ENCODE measurements at places on chromosomes 3 and 15.

- DNase-seq = no peak
Observed at GRCh38 chr3:20652231-20652986, 466.4 kb upstream of the SGO1 start.

DNA sequence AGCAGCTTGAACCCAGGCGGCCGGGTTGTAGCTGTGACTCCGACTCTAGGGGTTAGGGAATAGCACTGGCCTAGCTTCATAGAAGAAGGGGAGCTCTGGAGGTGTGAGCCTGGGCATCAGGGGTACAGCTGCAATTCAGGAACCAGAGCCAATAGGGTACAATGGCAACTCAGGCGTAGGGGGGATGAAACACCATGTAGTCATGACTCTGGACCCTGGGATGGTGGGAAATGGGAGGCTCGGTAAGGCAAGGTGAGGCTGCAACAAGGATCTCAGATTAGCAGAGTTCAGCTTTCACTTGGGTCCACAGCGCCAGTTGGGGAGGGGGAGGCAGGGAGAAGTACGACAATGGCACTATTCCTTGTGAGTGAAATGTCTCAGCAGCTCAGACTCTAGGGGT lies 210.2 kb upstream of the LYSMD4 start:
- no peak for DNase-seq

GRCh38 chr3:144556392-144556791 lies 584.8 kb downstream of the DIPK2A start:
- DNase-seq = no peak

GRCh38 chr3:111676211-111677006 lies 81.3 kb upstream of the ZBED2 start:
- no peak for DNase-seq

- no peak for DNase-seq
Observed at GRCh38 chr3:63128380-63128779, 149.7 kb upstream of the SYNPR start.
